GM23248 (cell line): ENCODE measurements at places on chromosomes 16 and 17. TPM values are rescaled to one million over a fixed set of nuclear protein-coding genes. Genes with fewer than 3 reads are reported as not detected.

The HEXIM1 gene
- 11.6 and 16.2 TPM in 2 replicates for total RNA-seq

The SEPTIN1 gene
- not detected in 2 replicates for total RNA-seq

The PYDC1 gene
- not detected in 2 replicates for total RNA-seq

The PLEKHH3 gene
- 19.0 and 32.2 TPM in 2 replicates for total RNA-seq

The MMP25 gene
- total RNA-seq, result not detected in 2 replicates

The MMP15 gene
- 1.4 and 1.6 TPM in 2 replicates for total RNA-seq

The TOX3 gene
- total RNA-seq, result not detected in 2 replicates

The SYNGR3 gene
- 0.22 and 0.76 TPM in 2 replicates for total RNA-seq
